Placental epithelial cell (primary cell): ENCODE measurements at places on chromosomes 12 and 14. TPM values are rescaled to one million over a fixed set of nuclear protein-coding genes. Genes with fewer than 3 reads are reported as not detected.

The KRT75 gene
- total RNA-seq, result not detected in 2 replicates

The EXOC3L4 gene
- total RNA-seq, result not detected in 2 replicates

The CFAP251 gene
- 5.9 and 8.7 TPM in 2 replicates for total RNA-seq

The C1R gene
- total RNA-seq, result 1.1 and 1.6 TPM in 2 replicates

The SLCO1B3 gene
- not detected in 2 replicates for total RNA-seq

The TMEM132D gene
- not detected in 2 replicates for total RNA-seq

The GLI1 gene
- total RNA-seq, result 0.39 and 0.76 TPM in 2 replicates

The PLEKHG7 gene
- not detected in 2 replicates for total RNA-seq

The TMEM52B gene
- 0.39 and 1.5 TPM in 2 replicates for total RNA-seq

The DPPA3 gene
- total RNA-seq, result not detected in 2 replicates

The ASCL1 gene
- total RNA-seq, result not detected in 2 replicates
